ENCODE measurements at places on chromosomes 12 and 14. TPM values are rescaled to one million over a fixed set of nuclear protein-coding genes. Genes with fewer than 3 reads are reported as not detected.

RBM23 gene
- 179 TPM for total RNA-seq

CSRNP2 gene
- 27.1 TPM for total RNA-seq

BEST3 gene
- total RNA-seq: not detected

FGF6 gene
- not detected for total RNA-seq

CCDC197 gene
- total RNA-seq: not detected

ACYP1 gene
- 10.9 TPM for total RNA-seq

REC8 gene
- total RNA-seq: 1.8 TPM

BLTP3B gene
- total RNA-seq: 81.8 TPM

COX8C gene
- not detected for total RNA-seq

MAP1LC3B2 gene
- total RNA-seq: 0.97 TPM

HCAR1 gene
- total RNA-seq: 0.22 TPM

PEX5 gene
- 25.9 TPM for total RNA-seq

PLCZ1 gene
- not detected for total RNA-seq

TAS2R8 gene
- total RNA-seq: 0.26 TPM

IL23A gene
- not detected for total RNA-seq

NEMP1 gene
- 8.5 TPM for total RNA-seq

ACSS3 gene
- total RNA-seq: 12.6 TPM

LAG3 gene
- 1.0 TPM for total RNA-seq

ZC3H14 gene
- total RNA-seq: 67.8 TPM

NANOG gene
- 0.32 TPM for total RNA-seq

HSPB8 gene
- 20.5 TPM for total RNA-seq

DLGAP5 gene
- total RNA-seq: 27.6 TPM

AKT1 gene
- 141 TPM for total RNA-seq

ACOT6 gene
- not detected for total RNA-seq

RFLNA gene
- 5.2 TPM for total RNA-seq

CD69 gene
- not detected for total RNA-seq

Data from articular chondrocyte of knee joint (primary cell).